ENCODE measurements at places on chromosomes 3 and 15. TPM values are rescaled to one million over a fixed set of nuclear protein-coding genes. Genes with fewer than 3 reads are reported as not detected.

- no peak for DNase-seq
These were observed 6.1 kb upstream of the SYN2 start for GRCh38 chr3:11998092-11998491.

SLC51A gene
- total RNA-seq = not detected

GOLGA8S gene
- total RNA-seq = not detected

GRCh38 chr15:63523306-63523990 lies 19.1 kb downstream of the USP3 start:
- DNase-seq = no peak

DNA sequence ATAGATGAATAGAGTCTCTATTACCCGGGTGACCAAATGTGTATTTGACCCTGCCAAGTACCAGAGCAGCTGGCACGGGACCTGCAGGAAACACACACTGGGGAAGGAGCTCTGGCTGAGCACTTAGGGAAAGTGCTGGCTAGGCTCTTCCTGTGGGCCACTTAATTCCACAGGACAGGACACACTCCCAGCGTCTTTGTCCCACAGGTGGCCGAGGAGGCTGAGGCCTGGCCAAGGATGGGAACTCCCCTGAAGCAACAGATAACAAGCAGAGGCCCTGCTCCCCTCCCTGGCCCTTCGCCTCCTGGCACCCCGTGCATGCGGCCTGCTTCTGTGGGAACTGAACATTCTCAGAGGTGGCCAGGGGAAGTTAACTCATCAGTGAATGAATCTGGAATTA lies 180.8 kb downstream of the ATP10A start:
- no peak for DNase-seq

GRCh38 chr3:71398157-71398836 lies 185.2 kb downstream of the FOXP1 start:
- DNase-seq = peak; percentile 68

- DNase-seq = no peak
These were observed 31.6 kb downstream of the KLHL25 start for GRCh38 chr15:85763157-85763556.

GRCh38 chr3:77939726-77940125 lies 899.8 kb downstream of the ROBO2 start:
- peak; percentile 3 for DNase-seq

GRCh38 chr15:20643829-20644425 lies 102.3 kb upstream of the GOLGA6L6 start:
- no peak for DNase-seq

ZNF660 gene
- total RNA-seq = 5.8 TPM

DNA sequence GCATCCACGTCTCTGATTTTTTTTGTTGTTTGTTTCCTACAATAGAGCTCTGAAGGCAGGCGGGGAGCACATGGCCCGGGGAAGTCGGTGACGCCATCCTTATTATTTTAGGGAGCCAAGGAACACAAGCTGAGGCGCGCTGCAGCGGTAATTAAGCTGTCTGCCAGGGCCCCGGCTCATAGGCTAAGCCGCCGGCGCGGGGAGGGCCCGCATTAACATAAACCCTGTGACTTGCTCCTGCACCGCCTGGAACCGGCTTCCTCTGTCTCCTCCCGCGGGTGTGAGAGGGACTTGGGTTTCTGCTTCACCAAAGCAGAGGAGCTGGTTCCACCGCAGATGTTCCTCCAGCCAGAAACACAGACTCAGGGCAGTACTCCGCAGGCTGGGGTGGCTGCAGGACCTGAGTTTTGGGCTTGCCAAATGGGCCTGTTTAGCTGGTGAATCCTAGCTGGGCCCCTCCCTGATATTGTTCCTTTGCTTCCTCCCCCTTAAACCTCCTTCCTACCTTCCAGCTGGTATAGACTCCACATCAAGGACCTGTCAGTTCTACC lies 25.3 kb downstream of the ANP32A start:
- peak; percentile 95 for DNase-seq

All from A673 (cell line).